ENCODE measurements at places on chromosomes 5 and 9.
A peak's percentile ranks its signal among the peaks of the same experiment; 100 is the strongest.

DNA sequence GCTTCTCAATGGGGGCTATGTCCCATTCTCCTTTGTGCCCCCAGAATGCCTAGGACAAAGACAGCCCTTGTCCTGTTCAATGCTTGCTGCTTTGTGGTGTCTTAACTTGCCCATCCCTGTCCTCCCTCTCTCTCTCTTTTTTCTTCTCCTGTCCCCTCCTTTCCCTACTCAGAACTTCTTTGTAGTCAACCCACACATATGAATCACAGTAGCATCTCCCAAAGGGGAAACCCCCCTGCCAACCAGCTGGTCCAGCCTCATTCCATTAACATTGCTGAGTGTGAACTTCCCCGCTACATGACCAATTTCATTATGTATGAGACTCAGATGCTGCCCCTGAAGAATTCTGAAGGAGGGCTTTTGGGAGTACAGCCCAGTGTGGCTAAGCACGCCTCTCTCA lies 408.3 kb downstream of the ENC1 start:
- DNase-seq, result peak; percentile 27

- no peak for DNase-seq
Measured at GRCh38 chr9:80498001-80498555, 926.3 kb downstream of the TLE4 start.

GRCh38 chr5:78758169-78758839 lies 109.7 kb upstream of the LHFPL2 start:
- no peak for DNase-seq

DNA sequence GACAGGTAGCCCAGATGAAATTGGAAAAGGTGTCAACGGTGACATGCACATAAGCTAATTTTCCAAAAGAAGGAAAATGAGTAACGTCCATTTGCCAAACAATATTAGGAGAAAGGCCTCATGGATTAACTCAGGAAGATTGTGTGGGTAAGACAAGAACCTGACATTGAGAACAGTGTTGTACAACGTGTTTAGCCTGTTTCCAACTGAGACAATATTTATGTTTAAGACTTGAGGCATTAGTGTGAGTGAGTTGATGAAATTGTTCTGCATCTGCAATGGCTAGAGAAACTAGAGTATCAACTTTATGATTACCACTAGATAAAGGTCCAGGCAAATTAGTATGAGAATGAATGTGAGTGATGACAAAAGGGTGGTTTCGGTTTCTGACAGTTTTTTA lies 191.3 kb upstream of the RAI14 start:
- no peak for DNase-seq

GRCh38 chr5:135501965-135502364 lies 33.8 kb downstream of the NEUROG1 start:
- DNase-seq, result no peak

- DNase-seq, result peak; percentile 29
Measured at GRCh38 chr5:88979244-88979643, 96.3 kb upstream of the MEF2C start.

GRCh38 chr5:93782978-93783377 lies 41.6 kb upstream of the POU5F2 start:
- DNase-seq, result no peak

DNA sequence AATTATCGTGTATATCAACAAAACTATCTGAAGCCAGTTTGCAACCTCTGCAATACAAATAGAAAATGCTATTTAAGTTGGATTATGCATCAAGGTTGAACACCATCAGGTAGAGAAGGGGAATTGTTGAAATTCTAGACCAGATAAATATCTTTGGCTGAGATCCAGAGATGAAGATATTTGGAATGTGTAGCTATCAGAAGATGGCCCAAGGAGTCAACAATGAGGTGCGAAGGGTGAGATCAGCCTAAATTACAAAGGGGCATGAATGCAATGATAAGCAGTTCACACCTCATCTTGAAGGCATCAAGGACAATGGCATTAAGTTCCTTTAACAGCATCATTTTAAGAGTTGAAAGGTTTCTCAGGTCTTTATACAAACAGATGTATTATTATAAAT lies 572.1 kb upstream of the DMAC1 start:
- DNase-seq, result no peak

DNA sequence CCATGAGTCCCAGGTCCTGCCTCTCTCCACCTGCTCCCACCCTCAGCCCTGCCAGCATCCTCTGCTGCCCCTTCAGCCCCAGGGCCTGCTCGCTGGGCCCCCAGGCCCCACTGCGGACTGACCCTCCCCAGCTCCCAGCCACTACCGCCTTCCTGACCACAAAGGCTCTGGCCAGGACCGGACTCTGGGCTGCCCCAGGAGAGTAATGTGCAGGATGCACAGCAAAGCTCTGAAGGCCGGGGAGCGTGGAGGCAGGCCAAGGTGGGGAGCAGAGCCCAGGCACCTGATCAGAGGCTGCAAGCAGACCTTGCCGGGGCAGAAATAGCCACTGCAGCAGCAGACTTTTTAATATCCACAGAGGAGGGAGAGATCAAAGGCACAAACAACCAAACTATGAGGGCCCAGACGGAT lies 27.9 kb downstream of the IPPK start:
- DNase-seq, result no peak

DNA sequence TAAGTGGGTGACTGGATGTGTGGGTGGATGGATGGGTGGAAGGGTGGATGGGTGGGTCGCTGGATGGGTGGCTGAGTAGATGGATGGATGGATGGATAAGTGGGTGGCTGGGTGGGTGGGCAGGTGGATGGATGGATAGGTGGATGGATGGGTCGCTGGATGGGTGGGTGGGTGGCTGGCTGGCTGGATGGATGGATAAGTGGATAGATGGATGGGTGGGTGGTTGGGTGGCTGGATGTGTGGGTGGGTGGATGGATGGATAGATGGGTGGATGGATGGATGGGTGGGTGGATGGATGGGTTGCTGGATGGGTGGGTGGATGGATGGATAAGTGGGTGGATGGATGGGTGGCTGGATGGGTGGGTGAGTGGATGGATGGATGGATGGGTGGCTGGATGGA lies 27.3 kb upstream of the CEP72 start:
- DNase-seq, result no peak

- DNase-seq, result no peak
Measured at GRCh38 chr5:78734950-78735349, 86.4 kb upstream of the LHFPL2 start.

- DNase-seq, result no peak
Measured at GRCh38 chr5:119313658-119314605, 41.9 kb upstream of the TNFAIP8 start.

- DNase-seq, result peak; percentile 71
Measured at GRCh38 chr5:71882826-71883741, 164.0 kb downstream of the CARTPT start.

DNA sequence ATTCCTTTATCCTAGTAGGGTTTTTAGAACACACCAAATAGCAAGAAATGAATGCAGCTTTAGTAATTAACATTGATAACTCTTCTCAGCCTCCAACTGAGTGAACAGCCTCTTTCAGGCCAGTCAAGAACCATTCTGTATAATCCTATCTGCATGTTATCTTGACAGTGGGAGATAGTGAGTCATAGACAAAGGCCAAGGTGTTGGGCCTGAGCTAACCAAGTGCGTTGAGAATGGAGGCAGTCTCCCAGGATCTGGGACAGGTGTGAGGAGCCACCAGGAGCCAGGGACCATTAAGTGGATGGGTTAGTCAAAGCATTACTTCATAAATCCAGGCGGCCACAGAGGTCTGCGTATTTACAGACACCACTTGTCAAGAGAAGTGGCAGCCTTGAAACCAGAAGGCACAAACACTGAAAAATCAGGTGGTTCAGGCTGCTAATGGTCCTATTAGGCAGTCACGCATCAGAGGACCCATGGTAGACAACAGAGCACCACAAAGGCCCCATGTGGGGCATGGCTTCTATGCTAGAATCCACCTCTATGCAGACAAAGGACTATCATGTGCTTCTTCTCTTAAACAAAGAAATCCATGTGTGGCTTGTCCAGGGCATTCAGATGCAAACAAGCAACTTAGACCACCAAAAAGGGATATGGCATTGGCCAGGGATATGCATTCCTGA lies 409.7 kb upstream of the PIK3R1 start:
- no peak for DNase-seq

GRCh38 chr5:113250341-113250953 lies 184.3 kb downstream of the TSSK1B start:
- peak; percentile 96 for DNase-seq

DNA sequence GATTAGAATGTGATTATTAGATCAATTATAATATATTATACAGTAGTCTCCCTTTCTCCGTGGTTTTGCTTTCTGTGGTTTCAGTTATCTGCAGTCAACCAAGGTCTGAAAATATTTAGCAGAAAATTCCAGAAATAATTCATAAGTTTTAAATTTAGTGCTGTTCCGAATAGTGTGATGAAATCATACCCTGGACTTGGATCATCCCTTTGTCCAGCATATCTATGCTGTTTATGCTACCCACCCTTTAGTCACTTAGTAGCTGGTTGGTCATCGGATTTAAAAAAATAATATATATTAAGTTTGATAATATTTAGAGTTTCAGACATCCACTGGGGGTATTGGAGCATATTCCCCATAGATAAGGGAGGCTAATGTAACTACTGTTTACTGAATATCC lies 19.6 kb downstream of the RMI1 start:
- DNase-seq, result peak; percentile 54

DNA sequence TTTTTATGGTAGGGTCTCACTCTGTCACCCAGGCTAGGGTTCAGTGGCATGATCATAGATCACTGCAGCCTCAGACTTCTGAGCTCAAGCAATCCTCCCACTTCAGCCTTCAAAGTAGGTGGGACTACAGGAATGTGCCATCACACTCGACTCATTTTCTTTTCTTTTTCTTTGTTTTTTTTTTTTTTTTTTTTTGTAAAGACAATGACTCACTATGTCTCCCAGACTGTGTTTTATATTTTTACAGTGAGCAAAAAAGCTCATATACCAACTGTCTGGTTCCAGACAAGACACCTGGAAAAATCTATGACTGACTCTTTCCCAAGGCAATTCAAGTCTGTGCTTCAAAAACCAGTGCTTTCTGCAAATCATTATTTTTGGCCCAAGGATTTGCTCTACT lies 10.8 kb upstream of the FOXD1 start:
- no peak for DNase-seq

DNA sequence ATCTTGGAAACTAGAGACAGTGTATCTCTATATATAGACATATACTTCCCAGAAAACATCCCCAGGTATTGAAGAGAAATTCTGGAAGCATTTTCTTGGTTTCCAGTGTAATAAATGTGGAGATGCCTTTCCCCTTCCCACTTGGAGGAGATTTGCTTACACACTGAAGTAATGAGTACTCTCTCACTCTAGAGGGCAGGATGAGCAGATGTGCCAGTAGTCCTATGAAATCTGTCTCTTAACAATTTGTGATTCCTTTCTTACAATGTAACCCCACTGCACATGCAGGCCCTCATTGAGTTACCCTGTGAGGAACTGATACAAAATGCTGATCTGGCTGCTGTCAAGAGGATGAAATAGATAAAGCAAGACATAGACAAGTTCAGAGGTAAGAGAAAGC lies 567.2 kb downstream of the SLCO4C1 start:
- DNase-seq, result no peak

- DNase-seq, result peak; percentile 20
Measured at GRCh38 chr5:110361471-110361870, 365.0 kb downstream of the TMEM232 start.

GRCh38 chr9:128007566-128008138 lies 26.9 kb upstream of the EEIG1 start:
- peak; percentile 75 for DNase-seq

DNA sequence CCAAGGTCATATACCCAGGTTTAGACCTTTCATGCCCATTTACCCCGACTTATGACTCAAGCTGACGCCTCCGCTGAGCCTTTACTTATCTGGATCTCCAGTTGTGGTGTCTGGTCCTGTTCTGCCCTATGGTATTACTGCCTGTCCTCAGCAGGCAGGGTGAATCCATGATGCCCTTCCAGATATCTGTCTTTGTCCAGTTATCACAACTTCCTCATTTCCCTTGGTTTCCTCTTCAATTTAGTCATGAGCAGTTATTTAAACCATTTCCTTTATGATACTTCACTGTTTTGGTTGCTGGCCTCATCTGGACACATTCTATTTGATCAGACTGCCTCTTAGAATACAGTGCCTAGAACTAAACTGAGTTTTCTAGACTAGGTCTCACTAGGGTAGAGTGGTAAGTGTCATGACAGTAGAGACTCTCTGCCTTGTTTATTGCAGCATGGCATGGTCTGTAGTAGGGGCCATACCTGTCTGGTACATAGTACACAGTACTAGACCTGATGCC lies 93.3 kb downstream of the MELK start:
- no peak for DNase-seq

GRCh38 chr5:154826-155225 lies 36.5 kb upstream of the LRRC14B start:
- no peak for DNase-seq

GRCh38 chr5:97425511-97425910 lies 242.5 kb upstream of the RIOK2 start:
- DNase-seq, result no peak

GRCh38 chr9:127726871-127727270 lies 8.2 kb downstream of the TOR2A start:
- no peak for DNase-seq

- no peak for DNase-seq
Measured at GRCh38 chr9:10112798-10113197, 500.0 kb downstream of the PTPRD start.

GRCh38 chr5:54975701-54976100 lies 9.7 kb downstream of the ESM1 start:
- DNase-seq, result no peak

DNA sequence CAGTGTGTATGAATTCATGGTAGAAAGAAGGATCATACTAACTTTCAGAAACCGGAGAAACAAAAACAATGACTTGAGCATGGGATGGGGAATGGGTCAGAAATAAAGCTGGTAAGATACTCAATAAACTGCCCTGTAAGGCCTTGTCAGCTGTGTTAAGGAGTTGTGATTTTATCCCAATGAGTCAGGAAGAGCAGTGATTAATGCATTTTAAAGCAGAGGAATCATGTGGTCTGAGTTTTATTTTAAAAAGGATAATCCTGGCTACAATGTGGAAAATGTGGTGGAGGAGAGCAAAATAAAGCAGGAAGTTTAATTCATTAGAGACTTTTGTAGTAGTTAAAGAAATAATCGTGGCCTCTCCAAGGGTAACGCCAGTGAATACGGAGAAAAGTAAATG lies 28.7 kb downstream of the DHX29 start:
- DNase-seq, result peak; percentile 5

- DNase-seq, result no peak
Measured at GRCh38 chr5:1658665-1659064, 134.9 kb upstream of the LPCAT1 start.

- DNase-seq, result no peak
Measured at GRCh38 chr9:108874058-108874788, 12.2 kb downstream of the ACTL7A start.

DNA sequence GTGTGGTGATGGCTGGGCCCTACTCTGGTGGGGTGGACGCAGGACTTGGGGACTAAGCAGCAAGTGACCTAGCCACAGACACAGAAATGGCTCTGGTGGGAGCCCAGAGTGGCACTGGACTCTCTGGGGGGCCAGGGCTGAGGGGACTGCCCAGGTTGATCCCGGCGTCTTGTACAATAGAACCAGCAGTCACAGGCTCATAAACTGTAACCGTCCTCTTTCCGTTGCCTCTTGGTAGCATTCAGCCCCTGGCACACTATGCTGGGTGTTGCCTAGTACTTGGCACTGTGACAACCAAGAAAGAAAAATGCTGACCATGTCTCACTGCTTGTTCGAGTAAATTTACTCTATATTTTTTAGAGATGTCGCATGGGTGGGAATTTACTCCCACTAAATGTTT lies 80.5 kb downstream of the DAB2IP start:
- DNase-seq, result no peak

GRCh38 chr9:135414293-135414692 lies 65.3 kb upstream of the PPP1R26 start:
- DNase-seq, result no peak

- DNase-seq, result no peak
Measured at GRCh38 chr9:68495247-68495646, 45.4 kb downstream of the TMEM252 start.

- DNase-seq, result no peak
Measured at GRCh38 chr9:86277072-86277471, 5.3 kb downstream of the ISCA1 start.
